RCC 7860 (cell line): ENCODE measurements at places on chromosomes 7 and 10.

- no peak for DNase-seq
Measured at GRCh38 chr10:78547397-78547796, 513.7 kb downstream of the RPS24 start.

DNA sequence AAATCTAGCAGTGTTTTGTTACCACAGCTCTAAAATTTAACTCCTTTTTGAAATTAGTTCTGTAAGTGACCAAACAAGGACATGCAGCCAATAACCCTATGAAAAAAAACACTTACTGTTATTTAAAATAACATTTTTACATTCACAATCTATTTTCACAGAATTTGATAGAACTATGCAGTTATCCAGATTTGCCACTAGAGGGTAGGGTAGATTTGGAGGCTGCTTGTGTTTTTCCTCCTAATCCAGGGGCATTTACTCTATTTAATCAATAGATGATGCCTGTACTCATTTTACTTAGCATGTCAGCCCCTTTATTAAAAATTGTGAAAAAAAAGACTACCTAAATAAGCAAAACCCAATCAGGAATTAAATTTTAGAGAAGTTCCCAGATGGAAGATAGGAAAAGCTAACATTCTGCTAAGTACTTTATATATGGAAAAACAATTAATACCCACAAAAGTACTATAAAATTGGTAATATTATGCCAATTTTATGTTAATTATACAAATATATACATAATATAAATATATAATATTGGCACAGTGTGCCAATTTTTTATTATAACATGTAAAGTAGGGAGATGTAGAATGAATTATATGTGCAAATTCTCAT is 18.1 kb upstream of the LIPK start:
- DNase-seq, result peak; percentile 25

DNA sequence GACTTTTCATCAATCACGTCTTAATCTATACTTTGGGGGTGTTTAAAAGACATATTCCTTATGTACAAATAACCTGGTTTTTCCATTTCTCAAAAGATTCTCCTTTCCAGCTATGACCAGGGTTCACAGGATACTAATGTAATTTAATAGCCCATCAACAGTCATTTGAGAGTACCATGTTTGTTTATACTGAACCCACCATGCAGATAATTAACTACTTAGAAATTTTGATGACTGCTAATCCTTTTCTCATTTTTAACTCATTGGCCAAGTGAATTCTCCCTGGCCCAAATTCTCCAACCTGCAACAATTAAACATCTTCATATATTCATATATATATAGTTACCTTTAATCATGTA is 28.8 kb upstream of the KMT2E start:
- no peak for DNase-seq

DNA sequence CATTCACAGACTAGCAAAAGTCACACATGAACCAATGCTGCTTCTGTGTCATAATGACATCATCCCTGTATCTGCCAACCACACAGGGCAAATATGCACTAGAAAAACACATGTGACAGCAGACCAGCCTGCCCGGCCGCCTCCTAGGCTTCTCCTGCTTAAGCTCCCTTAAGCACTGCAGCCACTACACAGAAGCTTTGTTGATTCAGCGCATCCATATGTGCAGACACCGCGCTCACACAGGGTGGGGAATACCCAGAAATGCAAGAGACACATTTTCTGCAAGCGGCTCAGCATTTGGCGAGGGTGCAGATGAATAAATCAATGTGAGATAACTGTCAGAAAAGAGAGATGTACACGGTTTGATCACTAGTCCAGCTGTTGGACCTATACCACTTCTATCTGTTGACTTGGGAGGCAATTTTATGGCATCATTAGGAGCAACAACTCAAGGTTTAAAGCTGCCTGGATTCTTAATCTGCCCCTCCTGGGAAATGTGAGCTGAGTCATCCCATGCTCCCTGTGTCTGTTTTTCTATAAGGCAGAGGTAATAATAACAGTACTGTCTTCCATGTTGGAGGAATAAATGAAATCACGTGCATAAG is 33.4 kb downstream of the CPXM2 start:
- no peak for DNase-seq

DNA sequence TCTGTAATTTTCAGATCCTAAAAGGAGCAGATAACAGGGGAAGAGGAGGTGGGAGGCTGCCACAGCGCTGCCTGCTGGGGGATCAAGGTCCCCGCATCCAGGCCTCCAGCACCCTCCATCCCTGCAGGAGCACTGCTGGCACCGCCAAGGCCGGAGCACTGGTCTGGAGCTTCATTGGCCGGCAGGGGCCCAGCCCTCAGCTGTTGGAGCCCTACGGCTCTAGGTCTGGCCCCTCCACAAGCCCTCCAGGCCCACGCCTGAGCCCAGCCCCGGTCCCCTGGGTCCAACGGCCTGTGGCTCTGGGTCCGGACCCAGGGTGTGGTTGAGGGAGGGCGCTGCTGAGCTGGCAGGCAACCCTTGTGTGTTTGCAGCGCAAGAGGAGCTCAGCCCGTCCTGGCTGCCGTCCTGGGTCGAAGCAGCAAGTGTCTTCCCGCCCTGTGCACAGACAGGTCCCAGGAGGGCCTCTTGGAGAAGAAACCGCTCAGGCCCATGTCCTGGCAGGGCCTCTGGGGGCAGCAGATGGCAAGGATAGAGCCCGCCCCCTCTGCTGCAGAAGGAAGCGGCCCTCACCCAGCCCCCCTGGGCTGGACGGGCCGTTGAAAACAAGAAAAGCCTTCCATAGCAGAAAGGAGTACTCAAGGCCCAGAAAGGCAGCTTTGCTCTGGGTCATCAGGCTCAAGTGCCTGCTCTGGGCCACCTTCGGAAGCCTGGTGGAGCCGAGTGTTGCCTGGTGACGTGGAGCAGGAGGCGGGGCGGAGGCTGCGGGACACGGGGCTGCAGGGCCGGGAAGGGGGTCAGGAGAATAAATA is 54.3 kb upstream of the TNRC18 start:
- no peak for DNase-seq
